Activated CD4-positive, alpha-beta memory T cell treated with anti-CD3 and anti-CD28 coated beads for 36 hours (primary cell): ENCODE measurements at places on chromosomes 7 and 10. TPM values are rescaled to one million over a fixed set of nuclear protein-coding genes. Genes with fewer than 3 reads are reported as not detected.

The ANKRD30A gene
- not detected for total RNA-seq

The MRC1 gene
- not detected for total RNA-seq

The GNGT1 gene
- total RNA-seq = not detected

The NT5C2 gene
- 50.1 TPM for total RNA-seq

The ZNF117 gene
- total RNA-seq = 4.2 TPM

The BMPER gene
- total RNA-seq = not detected

The NRP1 gene
- total RNA-seq = 1.5 TPM

The CTAGE6 gene
- 1.9 TPM for total RNA-seq

The HOXA11 gene
- not detected for total RNA-seq

The DPYSL4 gene
- total RNA-seq = 7.2 TPM

The SKAP2 gene
- total RNA-seq = 11.2 TPM

The AKR1C1 gene
- 0.12 TPM for total RNA-seq

The EBF3 gene
- total RNA-seq = not detected

The SOSTDC1 gene
- not detected for total RNA-seq

The FAM25G gene
- total RNA-seq = not detected

The TMEM196 gene
- total RNA-seq = not detected

The WIPF3 gene
- not detected for total RNA-seq

The NPFFR1 gene
- total RNA-seq = not detected
